Kidney epithelial cell (primary cell): ENCODE measurements at places on chromosomes 1 and 21. TPM values are rescaled to one million over a fixed set of nuclear protein-coding genes. Genes with fewer than 3 reads are reported as not detected.

Gene HSD11B1
- 2.0 and 2.1 TPM in 2 replicates for total RNA-seq

Gene C1QTNF12
- 0.88 and 1.4 TPM in 2 replicates for total RNA-seq

Gene KIF21B
- total RNA-seq = 17.6 and 18.4 TPM in 2 replicates

Gene IFI44
- 3.5 and 7.0 TPM in 2 replicates for total RNA-seq

Gene RIMS3
- 2.9 and 3.2 TPM in 2 replicates for total RNA-seq

Gene SAMD13
- total RNA-seq = 1.2 and 1.9 TPM in 2 replicates

Gene OR14K1
- not detected in 2 replicates for total RNA-seq

Gene FAM229A
- 3.4 and 7.5 TPM in 2 replicates for total RNA-seq

Gene RAB7B
- 0.13 TPM in 1 of 2 replicates, not detected in the other for total RNA-seq

Gene MRPL20
- 134 and 159 TPM in 2 replicates for total RNA-seq

Gene BRDT
- total RNA-seq = not detected in 2 replicates

Gene MPL
- total RNA-seq = not detected in 2 replicates
